ENCODE measurements at places on chromosomes 2 and 18.

DNA sequence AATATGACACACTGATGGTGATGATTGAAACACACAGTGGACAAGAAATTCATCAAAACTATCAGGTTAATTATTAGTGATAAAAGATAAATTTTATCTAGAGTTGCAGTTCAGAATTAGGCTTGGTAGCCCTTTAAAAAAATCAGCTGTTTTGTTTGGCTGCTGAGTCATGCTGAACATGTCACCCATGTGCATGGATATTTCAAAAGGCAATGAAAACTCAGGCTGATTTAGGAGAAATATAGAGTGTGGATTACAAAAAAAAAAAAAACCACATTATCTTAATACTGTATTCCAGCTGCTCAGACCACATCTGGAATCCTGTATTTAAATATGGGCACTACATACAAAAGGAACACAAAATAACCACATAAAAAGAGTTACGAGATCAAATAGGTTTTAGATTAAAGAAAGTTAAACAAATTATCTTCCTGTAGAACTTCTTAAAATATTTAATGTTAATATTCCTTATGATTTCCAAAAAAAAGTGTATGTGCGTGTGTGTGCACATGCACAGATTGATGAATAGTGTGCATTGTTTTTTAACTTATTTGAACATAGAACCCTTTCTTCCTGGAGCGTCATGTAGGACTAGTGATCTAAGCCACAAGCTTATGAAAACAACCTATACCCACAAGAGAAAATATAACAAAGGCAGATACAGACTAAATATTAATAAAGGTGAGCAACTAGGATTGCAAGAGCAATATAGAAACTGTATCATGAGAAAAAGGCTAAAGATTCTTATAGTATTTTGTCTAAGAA is 186.2 kb downstream of the STK39 start:
- DNase-seq = no peak

GRCh38 chr2:149400997-149401396 is 70.6 kb downstream of the LYPD6 start:
- no peak for DNase-seq

GRCh38 chr2:30204281-30204680 is 27.1 kb upstream of the LBH start:
- DNase-seq = no peak

DNA sequence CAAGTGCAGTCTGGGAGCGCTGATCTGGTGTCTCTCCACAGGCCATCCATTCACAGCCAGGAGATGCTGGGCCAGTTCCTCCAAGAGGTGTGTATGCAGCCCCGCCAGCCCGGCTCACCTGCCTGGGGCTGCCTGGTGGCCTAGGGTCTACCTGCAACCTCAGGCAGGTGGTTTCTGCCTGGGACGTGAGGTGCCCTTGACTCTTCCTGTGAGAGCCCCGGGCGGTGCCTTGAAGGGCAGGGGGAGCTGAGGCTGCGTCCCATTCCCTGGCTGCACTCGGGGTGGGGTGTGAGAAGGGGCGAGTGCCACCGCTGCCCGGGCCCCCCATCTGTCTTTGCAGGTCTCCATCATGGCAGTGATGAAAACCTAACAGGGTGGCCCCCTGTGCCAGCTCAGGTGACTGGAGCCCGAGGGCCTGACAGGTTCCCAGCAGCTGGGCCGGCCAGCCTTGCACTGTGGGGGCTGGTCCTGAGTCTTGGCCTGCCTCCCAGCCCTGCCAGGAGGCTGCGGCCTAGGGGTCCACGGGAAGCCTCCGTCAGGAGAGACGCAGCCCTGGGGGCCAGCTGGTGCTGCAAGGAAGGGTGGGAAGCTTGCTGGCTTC is 11.9 kb downstream of the CAPN10 start:
- no peak for DNase-seq

DNA sequence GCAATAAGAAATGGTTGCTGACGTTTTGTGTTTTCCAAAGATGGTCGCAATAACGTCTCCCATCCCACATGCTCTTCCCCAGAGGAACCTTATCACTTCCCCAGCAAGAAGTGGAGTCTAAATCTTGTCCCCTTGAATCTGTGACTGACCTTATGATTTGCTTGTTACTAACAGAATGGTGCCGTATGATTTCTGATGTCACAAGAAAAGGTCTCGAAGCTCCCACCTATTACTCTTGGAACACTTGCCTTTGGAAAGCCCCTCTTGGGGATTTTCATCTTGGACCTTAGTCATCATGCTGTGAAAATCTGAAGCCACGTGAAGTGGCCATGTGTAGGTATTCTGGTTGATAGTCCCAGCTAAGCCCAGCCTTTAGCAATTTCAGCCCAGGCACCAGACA is 86.2 kb upstream of the GLS start:
- no peak for DNase-seq

Measured in caudate nucleus (tissue), 63 donors.